GF-D8 (cell line): ENCODE measurements at places on chromosomes 2 and 18.

GRCh38 chr2:61235716-61236115, 73.7 kb downstream of the C2orf74 start:
- DNase-seq, result no peak

GRCh38 chr18:2139691-2140090, 431.6 kb downstream of the METTL4 start:
- no peak for DNase-seq

GRCh38 chr2:20584045-20584398, 66.9 kb downstream of the HS1BP3 start:
- no peak for DNase-seq

DNA sequence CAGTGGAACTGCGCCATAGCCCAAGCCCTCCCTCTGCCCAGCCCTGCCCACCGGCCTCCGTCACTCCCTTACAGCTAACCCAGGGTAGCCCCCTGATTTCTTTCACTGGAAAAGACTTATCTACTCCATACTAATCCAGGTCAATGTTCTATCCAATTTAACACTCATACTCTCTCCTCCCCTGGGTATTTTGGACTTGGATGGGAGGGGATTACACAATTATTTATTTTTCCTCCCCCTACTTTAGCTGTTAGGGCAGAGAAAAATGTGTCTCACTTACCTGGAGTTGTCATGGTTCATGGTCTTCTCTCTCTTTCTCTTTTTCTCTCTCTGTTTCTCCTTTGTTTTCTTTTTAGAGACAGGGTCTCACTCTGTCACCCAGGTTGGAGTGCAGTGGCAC, 100.6 kb upstream of the ST8SIA3 start:
- DNase-seq, result no peak

DNA sequence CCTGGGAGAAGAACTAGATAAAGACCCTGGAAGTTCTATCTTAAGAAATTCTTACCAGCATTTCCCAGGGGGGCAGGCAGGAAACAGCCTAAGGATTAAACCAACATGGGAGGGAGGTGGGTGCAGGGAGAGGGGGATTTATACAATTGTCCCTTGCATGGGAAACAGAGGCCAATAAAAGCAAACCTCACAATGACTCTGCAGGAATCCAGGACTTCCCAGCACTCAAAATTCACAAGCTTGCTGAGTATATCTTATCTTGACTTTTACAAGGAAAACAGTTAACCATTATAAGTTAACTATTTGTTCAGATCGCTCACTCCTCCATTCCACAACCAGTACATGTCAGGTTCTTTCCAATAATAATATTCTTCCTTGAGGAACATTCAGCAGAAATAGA, 241.3 kb downstream of the MREG start:
- no peak for DNase-seq

DNA sequence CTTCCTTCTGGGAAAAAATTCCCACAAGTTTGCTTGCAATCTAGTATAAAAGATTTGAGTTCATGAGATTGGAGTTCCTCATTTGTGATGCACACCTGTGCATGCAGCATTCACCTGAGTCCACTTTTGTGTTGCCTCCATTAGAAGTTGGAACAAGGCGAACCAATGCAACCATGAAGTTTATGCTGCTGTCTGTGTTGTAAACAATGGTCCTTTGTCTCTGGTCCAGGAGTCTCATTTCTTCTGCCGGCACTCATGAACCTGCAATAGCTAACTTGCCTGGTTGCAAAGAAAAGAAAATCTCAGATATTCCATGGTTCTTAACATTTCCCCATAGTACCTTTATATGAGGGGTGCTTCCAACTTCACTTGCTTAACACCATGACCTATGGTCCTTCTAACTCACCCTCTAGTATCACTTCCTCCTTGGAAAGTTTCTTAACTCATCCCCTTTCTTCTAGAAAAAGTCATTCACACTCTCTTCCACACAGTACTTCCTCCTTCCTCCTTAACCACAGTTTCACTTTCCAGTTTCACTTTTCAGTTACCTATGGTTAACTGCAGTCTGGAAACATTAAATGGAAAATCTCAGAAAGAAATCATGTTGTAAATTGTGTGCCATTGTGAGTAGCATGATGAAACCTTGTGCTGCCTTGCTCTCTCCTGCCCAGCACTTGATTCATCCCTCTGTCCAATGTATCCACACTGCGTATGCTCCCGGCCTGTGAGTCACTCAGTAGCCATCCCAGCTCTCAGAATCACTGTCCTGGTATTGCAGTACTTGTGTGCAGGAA, 128.8 kb upstream of the TRIB2 start:
- DNase-seq, result no peak

DNA sequence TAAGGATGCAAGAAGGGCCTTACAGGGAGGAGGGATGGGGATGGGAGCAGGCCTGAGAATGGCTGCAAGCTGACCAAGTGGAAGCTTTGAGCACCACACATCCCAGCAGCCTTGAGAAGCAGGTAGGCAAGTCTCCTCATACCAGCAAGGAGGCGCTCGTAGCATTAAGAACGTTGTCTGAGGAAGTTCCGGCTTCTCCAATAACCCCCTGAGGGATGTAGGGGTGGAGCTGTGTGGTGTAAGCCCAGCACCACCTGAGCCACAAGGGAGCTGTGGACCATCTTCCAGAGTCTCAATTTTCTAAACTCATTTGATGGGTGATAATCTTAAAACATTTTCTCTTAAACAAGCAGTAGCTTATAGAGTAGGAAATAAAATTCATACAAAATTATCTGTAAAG, 50.6 kb downstream of the ST3GAL5 start:
- DNase-seq, result no peak

DNA sequence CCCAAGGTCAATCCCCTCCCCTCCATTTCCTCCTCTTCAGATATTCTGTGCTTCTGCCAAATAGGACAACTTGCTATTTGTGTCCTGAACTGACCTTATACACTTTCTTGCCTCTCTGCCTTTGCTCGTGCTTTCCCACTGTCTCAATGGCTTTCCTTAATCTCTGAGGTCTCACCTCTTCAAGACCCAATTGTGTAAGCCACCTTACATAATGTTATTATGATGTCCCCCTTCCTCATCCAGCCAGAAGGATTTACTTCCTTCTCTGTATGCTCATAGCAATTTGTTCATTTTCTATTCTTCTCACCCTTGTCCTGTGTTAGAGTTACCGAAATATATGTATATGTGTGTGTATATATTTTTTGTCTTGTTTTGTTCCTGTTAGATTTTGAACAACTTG, 26.9 kb upstream of the DARS1 start:
- DNase-seq, result peak; percentile 78

DNA sequence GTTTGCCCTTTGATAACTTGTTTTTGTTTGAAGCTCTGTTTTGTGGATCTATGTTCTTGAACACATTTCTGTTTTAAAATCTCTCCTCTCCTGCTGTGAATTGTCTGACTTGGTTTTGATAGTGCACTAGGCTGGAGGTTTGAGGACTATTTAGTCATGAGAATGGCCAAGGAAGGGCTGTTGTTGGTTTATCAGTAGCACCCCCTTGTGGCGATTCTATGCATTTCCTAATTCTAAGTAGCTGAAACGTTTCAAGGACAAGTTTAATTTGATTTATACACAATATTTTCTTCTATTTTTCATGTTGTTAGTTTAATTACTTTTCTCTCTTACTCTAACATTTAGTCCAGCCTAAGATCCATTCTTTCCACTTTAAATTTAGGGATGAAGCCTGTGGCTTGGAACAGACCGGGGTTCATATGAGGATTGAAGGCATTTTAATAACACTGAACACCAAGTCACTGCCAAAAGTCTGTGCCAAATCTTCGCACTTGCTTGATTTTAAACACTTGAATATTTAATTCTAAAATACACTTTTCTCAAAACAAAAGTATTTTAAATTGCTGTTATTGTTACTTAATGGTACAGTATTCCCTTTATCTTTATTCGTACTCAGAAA, 166.0 kb downstream of the SOCS6 start:
- DNase-seq, result no peak

DNA sequence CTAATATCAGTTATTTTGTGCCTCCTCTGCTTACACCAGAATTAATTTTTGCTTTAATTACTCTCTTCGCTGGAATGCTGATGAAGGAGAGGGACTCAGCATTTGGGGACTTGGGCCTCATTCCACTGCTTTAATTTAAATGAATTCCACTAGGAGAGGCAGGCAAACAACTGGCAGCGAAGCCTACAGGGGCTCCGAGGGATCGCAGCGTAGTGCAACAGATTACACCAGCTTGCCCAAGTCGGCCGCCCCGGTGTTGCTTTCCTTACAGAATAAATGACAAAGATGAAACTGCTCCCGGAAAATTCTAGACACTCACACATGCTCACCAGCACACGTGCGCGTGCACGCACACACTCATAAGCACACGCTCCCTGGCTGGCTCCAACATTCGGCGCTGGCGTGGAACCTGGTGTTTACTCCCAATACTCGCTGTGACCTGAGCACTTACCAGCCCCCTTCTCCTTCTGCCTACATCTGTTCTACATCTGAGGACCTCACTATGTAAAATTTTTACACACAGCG, 175.4 kb downstream of the ZNF521 start:
- no peak for DNase-seq

DNA sequence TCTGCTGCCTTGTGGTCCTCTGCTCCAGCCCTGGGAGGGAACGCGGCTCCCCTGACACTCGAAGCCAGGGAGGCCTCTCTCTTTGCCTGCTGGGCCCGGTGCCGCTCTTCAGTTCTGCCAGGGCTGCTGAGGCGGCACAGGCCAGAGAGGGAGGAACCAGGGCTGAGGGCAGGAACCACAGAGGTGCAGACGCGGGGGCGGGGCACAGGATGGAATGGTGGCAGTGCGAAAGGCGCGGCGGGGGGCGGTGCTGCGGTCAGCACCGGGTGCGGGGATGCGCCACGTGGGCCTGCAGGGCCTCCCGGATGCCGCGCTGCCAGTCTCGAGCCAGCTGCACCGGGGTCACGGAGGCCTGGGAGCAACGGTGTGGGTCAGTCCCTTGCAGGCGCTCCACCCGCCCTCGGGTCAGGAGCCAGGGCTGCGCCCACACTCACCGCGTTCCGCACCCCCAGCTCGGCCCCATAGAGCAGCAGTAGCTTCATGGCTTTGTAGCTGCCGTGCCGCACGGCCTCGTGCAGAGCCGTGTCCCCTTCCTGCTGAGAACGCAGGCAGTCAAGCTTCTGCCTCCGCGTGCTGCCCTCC, 4.4 kb downstream of the ANKRD23 start:
- DNase-seq, result no peak

DNA sequence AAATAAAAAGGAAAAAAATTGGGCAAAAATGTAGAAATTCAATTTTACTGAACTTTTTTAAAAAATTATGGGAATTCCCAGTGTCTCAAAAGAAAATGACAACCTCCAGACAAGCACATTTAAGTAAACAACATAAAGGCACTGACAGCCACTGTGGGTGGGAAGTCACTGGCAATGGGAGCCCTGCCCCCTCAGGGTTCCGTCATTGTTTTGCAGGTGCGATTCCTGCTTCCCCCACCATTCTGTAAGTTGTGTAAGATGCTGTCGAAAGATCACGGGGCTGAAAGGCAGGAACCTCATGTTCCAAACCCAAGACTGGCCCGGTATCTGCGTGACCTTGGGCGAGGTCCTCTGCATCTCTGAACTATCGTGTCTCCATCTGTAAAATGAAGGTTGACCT, 15.8 kb upstream of the ASPRV1 start:
- DNase-seq, result peak; percentile 54

DNA sequence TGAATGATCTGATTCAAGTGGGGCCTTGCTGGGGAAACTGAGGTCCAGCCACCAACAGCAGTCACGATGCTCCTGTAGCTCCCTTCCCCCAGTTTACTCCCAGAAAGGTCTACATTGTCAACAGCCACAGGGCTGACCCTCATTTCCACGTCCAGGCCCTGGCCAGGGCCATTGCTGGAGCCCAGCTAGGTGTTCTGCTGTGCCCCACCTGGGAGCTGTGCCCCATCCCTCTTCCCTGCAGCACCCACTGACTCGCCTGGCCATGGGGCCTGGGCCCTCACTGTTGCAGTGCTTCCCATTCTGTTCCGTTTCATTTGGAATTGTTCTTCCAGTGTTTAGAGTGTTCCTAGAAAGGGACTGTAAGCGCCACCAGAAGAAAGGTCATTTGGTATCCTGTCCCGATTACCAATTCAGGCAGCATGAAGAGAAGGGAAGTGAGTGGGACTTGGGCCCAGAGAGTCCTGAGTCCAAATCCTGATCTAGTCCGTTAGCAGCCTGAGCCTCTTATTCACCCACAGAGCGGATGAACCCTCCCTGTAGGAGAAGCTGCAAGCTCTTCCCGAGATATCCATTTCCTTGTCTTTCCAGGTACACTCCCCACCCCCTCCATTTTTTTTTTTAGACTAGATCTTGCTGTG, 73.1 kb upstream of the HPCAL1 start:
- no peak for DNase-seq

- DNase-seq, result no peak
These were observed 198.2 kb downstream of the SRBD1 start for GRCh38 chr2:45412754-45413379.

GRCh38 chr2:233997707-233998106, 52.8 kb upstream of the SPP2 start:
- DNase-seq, result no peak

GRCh38 chr2:232787806-232788205, 11.4 kb upstream of the KCNJ13 start:
- no peak for DNase-seq

- DNase-seq, result no peak
These were observed 8.7 kb downstream of the APCDD1 start for GRCh38 chr18:10463096-10463495.

DNA sequence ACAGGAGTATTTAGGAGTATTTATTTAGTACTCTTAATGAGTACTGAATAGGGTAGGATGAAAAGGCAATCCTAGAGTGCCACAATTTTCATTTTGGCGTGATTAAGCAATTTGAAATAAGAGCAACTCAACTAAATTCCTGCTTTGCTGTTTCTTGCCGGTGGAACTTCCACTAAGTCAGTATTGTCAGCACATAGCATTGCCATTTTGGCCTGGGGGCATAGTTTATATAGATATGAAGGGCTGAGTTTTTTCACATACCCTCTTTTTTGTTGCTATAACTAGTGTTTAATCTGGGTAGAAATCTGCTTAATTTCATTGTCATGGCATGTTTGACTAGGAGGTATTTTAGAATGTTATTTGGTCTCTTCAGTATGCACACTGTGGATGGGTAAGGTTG, 1.9 kb downstream of the GTF2A1L start:
- no peak for DNase-seq

- no peak for DNase-seq
These were observed 24.4 kb downstream of the CAPG start for GRCh38 chr2:85385746-85386145.

DNA sequence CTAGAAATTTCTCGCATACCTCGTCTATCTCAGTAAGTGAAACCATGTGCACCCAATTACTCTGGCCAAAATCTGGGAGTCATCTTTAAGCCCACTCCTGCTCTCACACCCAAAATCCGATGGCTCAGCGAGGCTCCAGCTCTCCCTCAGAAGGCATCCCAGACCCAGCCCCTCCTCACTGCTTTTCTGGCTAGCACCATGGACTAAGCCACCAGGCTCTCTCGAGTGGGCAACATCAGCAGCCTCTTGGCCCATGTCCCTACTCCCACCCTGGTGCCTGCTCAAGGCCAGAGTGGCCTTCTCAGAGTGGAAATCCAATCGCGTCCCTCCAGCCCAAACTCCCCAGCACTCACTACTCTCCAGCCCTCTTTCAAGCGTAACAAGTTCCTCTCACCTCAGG, 27.2 kb downstream of the TNS1 start:
- no peak for DNase-seq

GRCh38 chr2:156708051-156708450, 271.9 kb downstream of the GPD2 start:
- no peak for DNase-seq
